GM10248 (cell line): ENCODE measurements at places on chromosomes 12 and 14.
A peak's percentile ranks its signal among the peaks of the same experiment; 100 is the strongest.

GRCh38 chr14:69493038-69493437, 8.5 kb downstream of the PLEKHD1 start:
- no peak for DNase-seq

- DNase-seq = no peak
These were observed 69.3 kb downstream of the ETV6 start for GRCh38 chr12:11718768-11719253.

GRCh38 chr14:101215266-101215665, 311.7 kb upstream of the RTL1 start:
- no peak for DNase-seq

GRCh38 chr14:76918256-76918781, 92.1 kb downstream of the LRRC74A start:
- DNase-seq = no peak

- DNase-seq = peak; percentile 13
These were observed 1.1 kb downstream of the GXYLT1 start for GRCh38 chr12:42143452-42144157.

DNA sequence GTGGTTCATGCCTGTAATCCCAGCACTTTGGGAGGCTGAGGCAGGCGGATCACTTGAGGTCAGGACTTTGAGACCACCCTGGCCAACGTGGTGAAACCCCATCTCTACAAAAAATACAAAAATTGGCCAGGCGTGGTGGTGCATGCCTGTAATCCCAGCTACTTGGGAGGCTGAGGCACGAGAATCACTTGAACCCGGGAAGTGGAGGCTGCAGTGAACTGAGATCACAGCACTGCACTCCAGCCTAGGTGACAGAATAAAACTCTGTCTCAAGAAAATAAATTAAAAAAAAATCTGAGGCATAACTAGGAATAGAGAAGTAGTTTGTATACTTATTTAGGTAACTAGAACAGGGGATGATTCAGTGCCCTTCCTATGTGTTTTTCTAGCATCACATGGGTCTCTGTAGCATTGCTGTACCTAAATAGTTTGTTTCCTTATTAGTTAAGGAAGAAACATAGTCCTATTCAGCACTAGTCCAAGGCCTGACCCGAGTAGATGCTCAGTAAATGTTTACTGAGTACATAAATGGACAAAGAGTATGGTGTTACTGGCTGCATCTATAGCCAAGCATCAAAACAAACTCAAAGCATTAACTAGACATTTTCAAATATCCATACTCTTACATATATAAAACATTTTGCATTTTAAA, 21.7 kb downstream of the TAOK3 start:
- no peak for DNase-seq

- no peak for DNase-seq
These were observed 1669.3 kb upstream of the FLRT2 start for GRCh38 chr14:83860631-83861155.

DNA sequence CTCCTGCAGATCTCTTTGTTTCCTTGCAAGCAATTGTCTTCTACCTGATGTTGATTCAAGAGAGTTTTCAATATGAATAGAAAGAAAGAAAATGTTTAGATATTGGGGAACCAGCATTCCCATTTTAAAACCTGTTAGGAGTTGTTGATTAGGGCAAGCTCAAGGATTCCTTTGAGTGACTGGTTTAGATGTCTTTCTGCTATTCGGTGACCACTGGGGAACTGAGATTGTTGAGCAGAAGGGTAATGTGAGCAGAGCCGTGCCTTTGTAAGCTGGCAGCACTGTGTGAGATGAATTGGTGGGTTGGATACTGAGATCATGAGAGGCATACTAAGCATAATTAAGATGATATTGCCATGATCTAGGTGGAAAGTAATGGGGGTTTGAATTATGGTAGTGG, 39.1 kb upstream of the PAPLN start:
- DNase-seq = no peak

DNA sequence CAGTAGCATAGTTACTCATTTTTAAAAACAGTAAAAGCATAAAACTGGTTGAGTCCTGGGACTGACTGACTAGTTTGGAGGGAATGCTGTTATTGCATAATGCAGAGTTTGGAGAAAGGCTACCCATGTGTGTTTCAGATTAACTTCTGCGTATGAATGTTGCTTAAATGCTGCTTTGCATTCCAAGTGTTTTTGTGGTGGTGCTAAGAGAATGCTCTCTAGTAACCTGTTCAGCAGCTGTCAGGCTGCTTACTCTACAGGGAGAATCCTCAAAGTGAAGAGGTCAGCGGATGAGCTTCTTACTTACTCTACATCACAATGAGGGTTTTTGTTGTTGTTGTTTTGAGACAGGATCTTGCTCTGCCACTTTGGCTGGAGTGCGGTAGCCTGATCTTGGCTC, 4.3 kb downstream of the DLST start:
- no peak for DNase-seq

DNA sequence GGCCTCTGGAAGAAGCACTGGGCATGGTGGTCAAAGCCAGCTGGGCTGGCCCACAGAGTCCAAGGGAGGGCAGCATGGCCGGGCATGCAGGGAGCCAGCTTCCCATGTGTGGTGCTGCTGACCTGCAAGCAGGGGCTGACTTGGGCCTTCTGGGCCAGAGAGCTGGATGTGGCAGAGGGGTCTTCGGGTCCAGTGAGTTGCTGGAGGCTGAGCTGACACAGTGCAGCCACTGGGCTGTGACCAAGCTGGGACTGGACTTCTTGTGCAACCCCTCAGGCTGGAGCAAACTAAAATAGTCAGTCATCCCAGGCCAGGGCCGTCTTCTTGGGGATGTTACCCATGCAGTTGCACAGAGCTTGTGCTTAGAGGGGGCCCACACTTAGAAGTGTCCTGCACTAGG, 7.3 kb upstream of the RIN3 start:
- DNase-seq = no peak

- DNase-seq = no peak
These were observed 22.1 kb upstream of the SERPINA4 start for GRCh38 chr14:94539181-94539580.

DNA sequence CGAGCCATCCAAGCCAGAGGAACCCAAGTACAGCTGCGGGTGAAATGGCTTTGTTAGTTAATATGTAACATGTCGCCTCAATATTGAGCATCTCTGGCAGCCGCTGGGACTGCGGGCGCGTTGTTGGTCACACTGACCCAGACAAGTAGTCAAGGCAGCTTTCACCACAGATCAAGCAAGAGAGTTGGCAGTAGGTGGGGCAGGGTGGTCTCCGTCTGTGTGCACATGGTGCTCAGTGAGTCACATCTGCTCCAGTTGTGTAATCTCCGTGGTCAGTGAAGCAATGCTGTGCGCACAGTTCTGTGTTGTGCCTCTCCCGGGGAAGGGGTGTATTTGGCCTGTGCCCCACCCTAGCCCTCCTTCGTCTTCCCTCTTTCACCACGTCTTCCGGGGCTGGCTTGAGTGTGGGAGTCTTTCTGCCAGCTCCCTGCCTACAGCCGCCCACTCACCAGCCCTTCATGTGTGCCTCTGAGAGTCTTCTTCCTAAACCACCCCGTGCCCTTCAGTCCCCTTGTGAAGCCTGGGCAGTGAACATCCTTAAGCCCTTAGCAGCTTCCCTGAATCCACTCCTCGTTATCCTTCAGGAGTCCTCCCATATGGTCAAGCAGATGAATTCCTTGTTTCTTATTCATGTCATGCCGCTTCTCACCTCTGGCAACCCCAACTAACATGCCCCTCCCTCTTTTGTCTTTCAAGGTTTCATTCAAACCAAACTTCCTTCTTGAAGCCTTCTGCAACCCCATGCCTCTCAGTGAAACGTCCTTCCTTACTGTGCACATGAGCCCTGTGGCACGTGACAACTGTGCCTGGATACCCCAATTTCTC, 242.1 kb downstream of the CACNA1C start:
- no peak for DNase-seq

DNA sequence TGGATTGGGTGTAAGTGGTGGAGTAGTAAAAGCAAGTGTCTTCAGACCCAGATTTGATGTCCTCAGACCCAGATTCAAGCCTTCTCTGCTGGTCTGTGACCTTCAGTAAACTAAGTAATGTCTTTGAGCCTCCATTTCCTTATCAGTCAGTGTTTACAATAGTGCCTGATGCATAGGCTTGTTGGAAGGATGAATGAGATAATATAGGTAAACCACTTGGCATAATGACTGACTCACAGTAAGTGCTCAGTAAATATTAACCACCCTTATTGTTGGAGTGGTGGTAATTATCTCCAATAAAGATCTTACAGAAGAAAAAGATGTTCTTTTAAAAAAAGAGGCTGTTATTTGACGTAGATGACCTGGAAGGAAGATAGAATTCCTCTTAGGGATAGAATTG, 86.2 kb downstream of the IGF1 start:
- no peak for DNase-seq

GRCh38 chr14:20516921-20517320, 11.6 kb downstream of the RNASE10 start:
- no peak for DNase-seq

DNA sequence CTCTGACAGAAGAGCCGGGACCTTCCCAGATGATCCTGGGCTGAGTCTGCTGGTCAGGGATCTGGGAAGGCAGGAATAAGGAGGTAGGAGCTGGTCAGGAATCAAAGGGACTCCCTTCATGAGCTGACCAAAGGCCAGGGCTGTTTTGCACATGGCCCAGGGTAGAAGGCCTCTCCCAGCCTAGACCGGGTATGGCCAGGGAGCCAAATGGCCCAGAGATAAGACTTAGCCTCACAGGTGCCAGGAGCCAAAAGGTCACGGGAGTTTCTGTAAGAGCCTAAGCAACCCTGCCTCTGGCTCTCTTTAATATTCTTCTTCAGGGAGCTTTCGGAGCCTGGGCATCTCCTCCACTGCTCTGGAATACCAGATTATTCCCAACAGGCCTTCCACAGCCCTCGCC, 191.3 kb upstream of the PWP1 start:
- DNase-seq = no peak

GRCh38 chr14:100621806-100622205, 34.6 kb upstream of the BEGAIN start:
- DNase-seq = no peak

GRCh38 chr12:119936705-119937311, 52.2 kb upstream of the BICDL1 start:
- no peak for DNase-seq

GRCh38 chr12:18706798-18707197, 31.0 kb downstream of the PLCZ1 start:
- no peak for DNase-seq

DNA sequence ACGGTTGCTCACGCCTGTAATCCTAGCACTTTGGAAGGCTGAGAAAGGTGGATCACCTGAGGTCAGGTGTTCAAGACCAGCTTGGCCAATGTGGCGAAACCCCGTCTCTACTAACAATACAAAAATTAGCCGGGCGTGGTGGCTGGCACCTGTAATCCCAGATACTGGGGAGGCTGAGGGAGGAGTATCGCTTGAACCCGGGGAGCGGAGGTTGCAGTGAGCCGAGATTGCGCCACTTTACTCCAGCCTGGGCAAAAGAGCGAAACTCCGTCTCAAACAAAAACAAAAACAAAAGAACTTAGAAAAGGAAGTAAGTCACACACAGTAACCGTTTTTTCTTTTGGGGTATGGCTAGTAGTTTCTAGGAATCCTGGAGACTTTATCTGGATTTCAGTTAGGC, 1.7 kb upstream of the PALS1 start:
- DNase-seq = no peak

DNA sequence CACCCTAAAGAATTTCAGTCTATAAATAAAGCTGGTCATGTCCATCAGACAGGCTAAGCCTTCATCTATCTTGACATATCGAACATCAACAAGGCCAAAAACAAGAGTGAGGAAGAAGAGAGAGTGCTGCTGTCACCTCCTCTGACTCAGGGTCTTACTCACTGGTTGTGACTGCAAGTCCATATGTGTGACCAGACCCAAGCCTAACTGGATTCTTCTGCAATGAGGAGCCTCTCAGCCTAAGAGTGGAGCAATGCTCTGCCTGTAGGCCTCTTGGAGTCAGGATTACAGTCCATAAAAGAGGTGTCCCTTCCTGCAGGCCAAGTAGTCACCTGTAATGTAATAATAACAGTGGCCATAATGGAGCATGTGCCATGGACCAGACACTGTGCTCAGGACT, 121.2 kb upstream of the SLC35F4 start:
- no peak for DNase-seq

DNA sequence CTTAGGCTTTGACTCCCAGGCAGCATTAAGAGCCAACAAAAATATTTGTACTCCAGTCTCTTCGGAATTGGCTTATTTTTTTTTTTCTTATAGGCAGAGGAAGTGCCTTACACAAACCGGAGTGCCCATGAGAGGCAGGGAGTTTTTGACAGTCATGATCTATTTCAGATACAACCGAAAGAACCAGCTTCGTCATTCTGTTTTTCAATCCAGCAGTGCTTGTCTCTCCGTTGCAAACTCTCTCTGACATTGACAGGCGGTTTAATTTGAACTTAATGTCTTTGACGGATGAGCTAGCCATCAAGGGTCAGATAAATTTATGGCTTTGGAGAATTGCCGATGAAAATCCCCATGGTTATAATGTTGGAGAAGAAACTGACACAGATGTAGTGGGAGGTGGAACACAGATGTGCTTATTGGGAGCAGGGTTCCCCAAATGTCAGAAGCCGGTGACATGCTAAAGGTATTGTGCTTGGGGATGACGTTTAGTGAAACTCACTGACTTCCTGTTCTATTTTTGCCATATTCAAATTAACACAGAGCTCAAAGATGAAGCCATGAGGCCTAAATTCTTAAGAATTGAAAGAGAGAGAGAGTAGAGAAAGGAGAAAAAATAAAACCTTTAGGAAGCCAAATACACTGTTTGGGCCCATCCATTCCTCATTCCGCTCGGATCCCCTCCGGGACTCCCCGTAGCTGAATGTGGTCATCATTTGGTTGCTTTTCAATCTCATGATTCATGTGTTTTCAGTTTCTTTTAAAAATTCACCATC, 59.7 kb downstream of the PLXNC1 start:
- peak; percentile 72 for DNase-seq

DNA sequence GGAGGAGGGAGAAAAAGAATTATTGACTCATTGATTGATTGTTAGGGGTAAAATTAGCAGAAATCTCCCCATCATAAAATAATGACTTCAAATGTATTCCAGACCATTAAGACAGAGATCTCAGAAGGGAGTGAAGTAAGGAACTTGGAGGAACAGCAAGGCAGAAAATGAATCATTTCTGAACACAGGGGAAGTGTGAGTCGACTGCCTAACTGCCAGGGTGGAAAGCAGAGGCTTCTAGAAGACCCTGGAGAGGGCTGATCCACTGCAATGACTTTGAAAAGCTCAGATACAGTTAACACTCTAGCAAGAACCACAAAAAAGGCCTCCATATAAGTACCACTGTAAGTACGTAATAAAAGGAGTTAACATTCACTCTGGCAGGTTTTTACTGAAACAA, 9.7 kb downstream of the GLTP start:
- DNase-seq = no peak

- no peak for DNase-seq
These were observed 42.1 kb downstream of the DRAM1 start for GRCh38 chr12:101919447-101919846.

DNA sequence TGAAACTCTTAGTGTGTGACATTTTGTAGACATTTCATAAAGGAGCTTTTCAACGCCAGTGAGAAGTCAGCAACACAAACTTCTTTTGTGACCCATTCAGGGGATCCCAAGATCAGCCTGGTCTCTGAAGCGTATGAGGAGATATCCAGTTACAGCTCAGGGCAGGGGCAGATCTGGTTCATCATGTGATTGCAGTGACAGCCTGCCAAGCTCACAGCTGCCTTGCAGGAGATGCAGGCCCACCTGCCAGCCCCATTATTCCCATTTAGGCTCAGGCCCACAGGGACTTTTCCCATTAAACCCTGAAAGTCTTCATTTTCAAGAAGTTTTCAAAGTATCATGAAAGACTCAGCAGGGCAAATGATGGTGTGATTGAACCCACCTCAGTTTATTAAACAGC, 38.3 kb downstream of the SRGAP1 start:
- no peak for DNase-seq
